Activated CD4-positive, CD25-positive, alpha-beta regulatory T cell treated with anti-CD3 and anti-CD28 coated beads, Interleukin-2, amount 50 U/mL, for 16 hours (primary cell): ENCODE measurements at places on chromosomes 4 and X.

DNA sequence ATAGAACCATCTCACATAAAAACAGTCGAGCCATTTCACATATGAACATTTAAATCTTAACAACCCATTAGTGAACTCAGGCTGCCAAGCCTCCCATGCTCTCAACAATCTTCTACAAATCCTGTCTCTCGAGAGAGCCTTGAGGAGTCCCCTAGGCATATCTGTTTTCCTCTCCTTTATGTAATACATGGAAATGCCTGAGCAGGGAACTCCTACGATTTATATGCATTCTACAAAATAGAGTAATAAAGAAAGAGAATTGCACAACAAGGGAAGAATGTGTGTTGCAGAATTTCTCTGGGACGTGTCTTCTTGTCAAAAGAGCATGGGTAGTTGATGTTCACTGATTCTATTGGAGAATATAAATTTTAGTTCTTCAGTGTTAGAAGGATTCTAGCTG, 101.8 kb upstream of the VCX2 start:
- DNase-seq = no peak

DNA sequence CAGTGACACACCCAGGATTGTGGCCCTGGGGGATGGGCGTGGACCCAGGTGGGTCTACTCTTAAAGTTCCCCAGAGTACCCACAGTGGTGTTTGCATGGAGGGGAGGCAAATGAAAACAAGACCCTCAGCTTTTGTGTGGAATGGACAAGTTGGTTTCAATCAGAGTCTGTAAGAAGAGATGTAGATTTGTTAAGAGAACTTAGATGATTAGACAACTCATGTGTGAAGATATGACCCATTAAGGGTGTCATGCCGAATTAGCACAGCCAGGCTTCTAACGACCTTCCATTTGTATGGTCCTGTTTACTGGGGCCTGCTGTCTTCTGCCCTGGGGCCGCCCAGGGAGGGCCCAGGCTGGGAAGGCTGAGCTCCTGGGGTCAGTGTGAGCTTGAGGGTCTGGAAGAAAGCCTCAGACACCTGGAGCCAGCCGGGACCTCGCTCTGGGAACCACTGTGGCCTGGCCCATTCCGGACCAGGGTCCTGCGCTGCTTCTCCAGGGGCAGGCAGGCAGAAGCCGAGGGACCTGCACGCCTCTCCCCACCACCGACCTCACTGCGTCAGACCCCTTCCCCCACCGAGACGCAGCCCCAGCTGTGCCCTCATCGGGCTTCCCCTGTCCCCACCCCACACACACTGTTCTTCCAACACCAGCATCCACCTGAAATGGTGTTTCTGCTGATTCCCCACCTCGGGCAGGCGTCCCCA, 20.4 kb downstream of the UVSSA start:
- no peak for DNase-seq

GRCh38 chr4:95272036-95272435, 276.7 kb downstream of the UNC5C start:
- no peak for DNase-seq

- DNase-seq = no peak
These were observed 41.9 kb downstream of the COL4A6 start for GRCh38 chrX:108396188-108396891.

- no peak for DNase-seq
These were observed 3.8 kb downstream of the NAP1L5 start for GRCh38 chr4:88693792-88694191.

DNA sequence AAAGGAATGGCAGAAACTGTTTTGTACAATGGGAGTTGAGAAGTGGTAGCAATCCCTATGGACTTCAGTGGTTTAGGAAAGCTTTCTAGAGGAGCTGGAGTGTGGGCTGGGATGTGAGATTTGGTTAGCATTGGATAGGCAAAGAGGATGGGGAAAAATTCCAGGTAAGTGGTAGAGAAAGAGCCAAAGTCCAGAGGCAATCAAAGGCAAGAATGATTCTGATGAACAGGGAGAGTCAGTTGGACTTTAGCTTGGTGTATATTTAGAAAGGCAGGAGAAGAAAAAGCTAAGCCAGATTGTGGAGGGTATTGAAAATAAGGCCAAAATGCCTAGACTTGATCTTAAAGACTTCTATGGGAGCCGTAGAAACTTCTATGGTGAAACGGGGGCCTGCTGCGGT, 3.7 kb upstream of the VSIG4 start:
- no peak for DNase-seq

- DNase-seq = no peak
These were observed 70.0 kb upstream of the SHISA3 start for GRCh38 chr4:42327323-42327722.
